ENCODE measurements at places on chromosomes 3 and 15. TPM values are rescaled to one million over a fixed set of nuclear protein-coding genes. Genes with fewer than 3 reads are reported as not detected.

AQP9 gene
- total RNA-seq = not detected

CPLX3 gene
- not detected for total RNA-seq

FAM98B gene
- total RNA-seq = 4.5 TPM

GHSR gene
- total RNA-seq = not detected

MESP2 gene
- 0.58 TPM for total RNA-seq

CFAP161 gene
- 0.66 TPM for total RNA-seq

CCR2 gene
- not detected for total RNA-seq
